ENCODE measurements at places on chromosomes 3 and 15. TPM values are rescaled to one million over a fixed set of nuclear protein-coding genes. Genes with fewer than 3 reads are reported as not detected.

Gene PCSK6
- 6.6 TPM for total RNA-seq

Gene GOLGA6D
- not detected for total RNA-seq

Gene LMCD1
- total RNA-seq, result 0.21 TPM

Gene ZBED2
- total RNA-seq, result not detected

Gene NR2F2
- total RNA-seq, result not detected

Gene GPR149
- total RNA-seq, result not detected

Gene LACTB
- total RNA-seq, result 37.7 TPM

Gene QARS1
- total RNA-seq, result 262 TPM

Gene GOLGA8H
- total RNA-seq, result 0.21 TPM

Gene NPAP1
- not detected for total RNA-seq

Gene GHSR
- not detected for total RNA-seq

Gene PCBP4
- total RNA-seq, result 5.6 TPM

Gene CCDC14
- total RNA-seq, result 28.0 TPM

Gene RYR3
- 0.10 TPM for total RNA-seq

Gene C15orf40
- total RNA-seq, result 14.2 TPM

Gene CCDC39
- not detected for total RNA-seq

Gene GATA2
- total RNA-seq, result 2.9 TPM

Gene HHLA2
- 0.31 TPM for total RNA-seq

Gene LPCAT4
- total RNA-seq, result 9.2 TPM
